NCI-H774 (cell line): ENCODE measurements at places on chromosomes 5 and 9.

DNA sequence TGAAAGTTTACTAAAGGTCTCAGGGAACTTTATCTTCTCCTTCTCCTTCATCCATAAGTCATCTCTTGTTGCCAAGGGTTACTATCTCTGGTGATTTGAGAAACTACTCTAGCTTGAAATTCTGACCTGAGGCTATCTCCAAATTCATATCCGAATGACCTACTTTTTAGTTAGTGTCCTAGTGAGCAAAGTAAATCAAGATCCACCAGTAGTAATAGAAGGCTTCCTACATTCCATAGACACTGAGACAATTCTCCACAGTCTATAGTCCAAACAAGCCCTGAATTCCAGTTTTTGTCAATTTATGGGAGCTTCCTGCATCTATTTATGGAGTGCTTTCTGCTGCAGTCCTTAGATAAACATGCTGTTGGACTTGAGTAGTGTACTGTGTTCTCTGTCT is 5.0 kb downstream of the IL7R start:
- DNase-seq: no peak

- DNase-seq: no peak
These were observed 13.1 kb upstream of the SFXN1 start for GRCh38 chr5:175465282-175465681.

GRCh38 chr9:95459851-95460517 is 56.8 kb downstream of the PTCH1 start:
- no peak for DNase-seq

DNA sequence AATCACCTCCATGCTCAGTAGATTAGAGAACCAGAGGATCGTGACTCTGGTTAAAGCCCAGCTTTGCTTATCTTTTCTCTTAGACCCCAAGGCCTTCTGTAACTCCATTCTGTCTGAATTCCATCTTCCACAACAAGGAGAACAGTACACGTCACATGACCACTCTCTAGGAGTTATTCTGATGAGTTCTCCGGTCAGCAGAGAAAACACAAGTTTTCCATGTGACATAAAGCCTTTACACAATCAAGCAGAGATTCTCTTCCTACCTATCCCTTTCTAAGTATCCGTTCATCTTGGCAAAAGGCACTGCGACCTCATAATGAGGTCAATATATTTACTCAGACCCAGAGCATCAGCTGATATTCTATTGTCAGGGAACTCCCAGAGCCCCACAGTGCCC is 112.3 kb downstream of the TRPM6 start:
- DNase-seq: no peak

GRCh38 chr5:168706655-168707069 is 127.5 kb upstream of the PANK3 start:
- DNase-seq: no peak

DNA sequence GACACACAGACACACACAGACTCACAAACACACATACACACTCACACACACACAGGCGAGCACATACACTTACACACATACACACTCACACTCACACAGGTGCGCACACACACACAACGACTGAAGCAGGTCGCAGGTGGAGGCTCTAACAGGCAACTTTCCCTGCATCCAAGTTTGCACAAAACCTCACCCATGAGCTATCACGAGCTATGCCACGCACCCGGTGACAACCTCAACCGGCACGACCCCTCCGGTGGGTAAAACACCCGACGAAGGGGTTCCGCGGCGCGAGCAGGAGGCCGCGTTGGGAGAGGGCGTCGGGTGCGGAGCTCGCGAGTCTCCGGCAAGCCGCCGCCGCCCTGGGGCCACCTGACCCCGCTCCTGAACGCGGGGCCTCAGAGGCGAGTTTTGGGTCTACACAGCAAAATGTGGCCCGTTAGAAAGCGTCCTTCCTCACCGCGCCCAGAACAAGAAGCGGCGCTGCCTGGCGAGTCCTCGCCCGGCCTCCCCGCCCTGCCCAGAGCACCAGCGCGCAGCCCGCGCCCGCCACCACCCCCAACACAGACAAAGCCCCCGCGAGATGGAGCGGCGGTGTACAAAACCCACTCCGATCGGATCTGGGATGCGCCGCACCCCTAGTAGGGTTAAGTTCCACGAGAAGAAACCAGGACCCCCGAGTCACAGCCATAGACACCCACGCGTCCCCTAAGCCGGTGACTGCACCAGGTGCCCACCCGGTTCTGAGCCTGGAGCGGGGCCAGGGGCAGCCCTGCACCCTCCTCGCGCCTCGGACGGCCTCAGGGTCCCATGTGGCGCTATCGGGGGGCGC is 665 bp downstream of the SLC6A3 start:
- no peak for DNase-seq
